ENCODE measurements at places on chromosomes 13 and 19.

DNA sequence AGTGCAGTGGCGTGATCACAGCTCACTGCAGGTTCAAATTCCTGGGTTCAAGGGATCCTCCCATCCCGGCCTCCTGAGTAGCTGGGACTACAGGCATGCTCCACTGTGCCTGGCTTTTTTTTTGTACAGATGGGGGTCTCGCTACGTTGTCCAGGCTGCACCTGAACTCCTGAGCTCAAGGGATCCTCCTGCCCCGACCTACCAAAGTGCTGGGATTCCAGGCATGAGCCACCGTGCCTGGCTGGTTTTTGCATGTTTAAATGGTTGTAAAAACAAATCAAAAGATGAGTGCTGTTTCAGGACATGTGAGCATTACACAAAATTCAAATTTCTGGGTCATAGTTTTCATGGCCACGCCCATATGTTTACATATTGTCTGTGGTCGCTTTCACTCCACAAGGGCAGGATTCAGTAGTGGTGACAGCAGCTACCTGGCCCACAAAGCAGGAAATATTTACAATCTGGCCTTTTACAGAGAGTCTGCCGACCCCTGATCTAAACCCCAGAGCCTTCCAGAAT is 5.3 kb downstream of the MATK start:
- no peak for DNase-seq

GRCh38 chr13:90315061-90315460 is 1032.4 kb upstream of the MIR17HG start:
- no peak for DNase-seq

- DNase-seq, result no peak
Observed at GRCh38 chr13:26966701-26967080, 204.9 kb downstream of the USP12 start.

GRCh38 chr13:81104035-81104715 is 763.2 kb upstream of the SPRY2 start:
- DNase-seq, result no peak

DNA sequence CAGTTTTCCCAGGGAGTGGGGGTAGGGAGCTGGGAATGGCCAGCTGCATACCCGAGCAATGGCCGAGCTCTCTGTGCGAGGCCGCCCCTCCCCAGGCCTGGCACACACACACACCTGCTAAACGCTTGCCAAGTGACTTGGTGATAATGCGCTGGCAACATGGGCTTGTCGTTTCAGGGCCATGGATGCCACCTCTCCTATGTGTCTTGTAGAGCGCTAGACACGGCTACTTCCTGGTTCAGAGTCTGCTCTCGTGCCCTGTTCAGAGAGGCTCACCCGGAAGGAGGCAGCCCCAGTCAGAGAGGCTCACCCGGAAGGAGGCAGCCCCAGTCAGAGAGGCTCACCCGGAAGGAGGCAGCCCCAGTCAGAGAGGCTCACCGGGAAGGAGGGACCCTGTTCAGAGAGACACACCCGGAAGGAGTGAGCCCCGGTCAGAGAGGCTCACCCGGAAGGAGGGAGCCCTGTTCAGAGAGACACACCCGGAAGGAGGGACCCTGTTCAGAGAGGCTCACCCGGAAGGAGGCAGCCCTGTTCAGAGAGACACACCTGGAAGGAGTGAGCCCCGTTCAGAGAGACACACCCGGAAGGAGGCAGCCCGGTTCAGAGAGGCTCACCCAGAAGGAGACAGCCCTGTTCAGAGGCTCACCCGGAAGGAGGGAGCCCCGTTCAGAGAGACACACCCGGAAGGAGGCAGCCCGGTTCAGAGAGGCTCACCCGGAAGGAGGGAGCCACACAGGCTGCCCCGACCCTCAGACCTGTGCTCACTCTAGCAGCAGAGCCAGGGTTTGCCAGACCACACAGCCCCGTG is 4.2 kb downstream of the ADPRHL1 start:
- DNase-seq, result peak; percentile 100

DNA sequence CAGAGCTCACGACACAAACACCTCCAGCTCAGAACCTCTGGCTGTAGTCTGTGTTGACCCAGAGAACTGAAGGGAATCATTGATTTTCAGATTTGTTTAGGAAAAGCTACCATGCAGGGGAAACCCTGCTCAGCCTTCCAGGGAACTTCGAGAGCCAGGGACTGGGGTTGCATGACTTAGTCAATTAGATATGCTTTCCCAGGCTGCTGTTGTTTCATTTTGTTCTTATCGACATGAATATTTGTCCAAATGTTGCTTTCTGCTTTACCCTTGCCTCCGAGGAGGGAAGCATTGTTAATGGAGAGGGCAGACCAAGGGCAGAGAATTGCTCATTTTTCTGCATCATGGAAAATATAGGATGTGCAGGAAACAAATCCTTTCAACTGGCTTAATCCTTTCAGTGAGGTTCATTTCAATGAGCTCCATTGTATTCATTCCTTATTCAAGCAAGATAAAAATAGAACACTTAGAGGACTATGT is 82.5 kb downstream of the KLF5 start:
- no peak for DNase-seq

GRCh38 chr13:110944121-110944967 is 29.5 kb upstream of the ANKRD10 start:
- peak; percentile 87 for DNase-seq

- no peak for DNase-seq
Observed at GRCh38 chr19:8573316-8573715, 3.9 kb downstream of the MYO1F start.

DNA sequence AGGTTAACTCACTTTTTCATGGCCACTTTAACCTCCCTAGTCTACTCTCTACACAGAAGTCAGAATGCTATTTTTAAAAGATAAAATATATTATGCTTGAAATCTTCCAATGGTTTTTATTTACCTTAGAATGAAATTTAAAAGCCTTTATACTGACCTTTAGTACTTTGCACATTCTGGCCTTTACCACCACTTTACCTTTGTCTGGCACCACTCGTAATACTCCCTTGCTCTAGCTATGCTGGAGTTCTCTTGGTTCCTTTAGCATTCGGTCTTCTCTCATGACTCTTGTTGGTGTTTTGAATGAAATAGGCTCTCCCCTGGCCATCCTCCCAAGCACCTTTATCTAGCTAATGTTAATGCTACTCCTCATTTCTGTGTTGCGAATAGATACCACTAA is 310.8 kb downstream of the GPC5 start:
- DNase-seq, result no peak

- no peak for DNase-seq
Observed at GRCh38 chr19:49859682-49860335, 7.6 kb downstream of the PNKP start.

- DNase-seq, result no peak
Observed at GRCh38 chr13:23985839-23986238, 88.5 kb upstream of the C1QTNF9B start.

DNA sequence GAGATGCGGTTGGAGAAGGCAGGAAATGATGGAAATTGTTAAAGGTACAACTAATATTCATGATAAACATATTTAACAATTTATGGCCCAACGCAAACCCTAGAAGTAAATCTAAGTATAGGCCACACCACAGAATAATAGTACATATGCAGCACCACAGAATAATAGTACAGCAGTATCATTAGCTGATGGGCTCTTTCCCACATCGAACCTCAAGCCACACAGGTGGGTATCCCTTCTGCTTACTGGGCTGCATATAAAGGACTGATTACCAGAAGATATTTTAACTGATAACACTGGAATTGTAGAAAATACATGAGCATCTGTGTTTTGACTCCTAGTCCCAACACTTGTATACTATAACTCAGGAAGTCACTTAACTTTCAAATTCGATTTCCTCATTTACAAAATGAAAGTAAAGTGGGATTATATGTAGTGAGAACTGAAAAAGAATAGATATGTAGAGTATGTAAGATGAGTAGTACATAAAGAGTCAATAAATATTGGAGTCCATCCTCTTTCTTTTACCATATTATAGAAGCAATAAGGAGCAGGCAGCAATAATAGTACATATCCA is 91.5 kb downstream of the TSC22D1 start:
- DNase-seq, result no peak

GRCh38 chr13:90899416-90899815 is 448.1 kb upstream of the MIR17HG start:
- DNase-seq, result no peak

DNA sequence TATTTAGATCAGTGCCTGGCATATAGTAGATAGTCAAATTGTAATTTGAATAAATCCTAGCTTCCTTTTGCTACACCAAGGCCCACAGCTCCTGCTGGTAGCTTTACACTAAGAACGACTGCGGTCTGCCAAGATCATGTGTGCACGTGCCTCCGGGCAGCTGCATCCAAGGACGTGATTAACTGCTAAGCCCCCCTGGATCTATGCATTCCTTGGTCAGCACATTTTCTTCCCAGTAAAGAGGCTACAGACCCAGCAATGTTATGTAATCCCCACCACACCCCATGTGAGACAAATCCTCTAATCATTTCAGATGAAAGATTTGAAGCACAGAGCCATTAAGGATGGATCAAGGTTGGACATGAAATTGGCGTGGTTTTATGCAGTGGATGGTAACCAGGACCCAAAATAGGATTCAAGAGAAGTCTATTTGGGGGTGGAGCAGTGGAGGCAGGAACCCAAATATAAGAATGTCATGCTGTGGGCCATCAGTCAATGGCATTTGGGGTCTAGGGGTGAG is 65.2 kb upstream of the PEG3 start:
- DNase-seq, result no peak

GRCh38 chr13:45928176-45928575 is 76.6 kb upstream of the SIAH3 start:
- no peak for DNase-seq

DNA sequence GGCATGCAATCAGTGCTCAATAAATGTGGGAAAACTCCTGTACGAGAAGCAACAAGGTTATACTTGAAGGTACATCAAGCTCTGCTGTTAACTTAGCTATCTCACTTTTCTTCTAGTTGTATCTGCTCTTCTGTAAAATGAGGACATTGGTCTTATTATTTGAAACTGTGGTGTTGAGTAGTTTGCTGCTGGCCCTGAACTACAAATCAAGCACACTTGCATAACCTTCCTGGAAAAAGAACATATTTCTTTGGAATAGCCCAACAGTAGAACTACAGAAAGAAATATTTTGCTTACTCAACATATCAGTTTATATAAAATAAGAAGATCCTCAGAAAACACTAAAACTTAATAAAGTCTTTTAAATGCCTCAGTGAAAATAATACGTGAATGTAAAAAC is 203.0 kb downstream of the KCTD12 start:
- DNase-seq, result no peak

- no peak for DNase-seq
Observed at GRCh38 chr19:38577826-38578225, 39.9 kb downstream of the MAP4K1 start.

GRCh38 chr19:34179066-34179465 is 6.8 kb downstream of the LSM14A start:
- DNase-seq, result no peak

DNA sequence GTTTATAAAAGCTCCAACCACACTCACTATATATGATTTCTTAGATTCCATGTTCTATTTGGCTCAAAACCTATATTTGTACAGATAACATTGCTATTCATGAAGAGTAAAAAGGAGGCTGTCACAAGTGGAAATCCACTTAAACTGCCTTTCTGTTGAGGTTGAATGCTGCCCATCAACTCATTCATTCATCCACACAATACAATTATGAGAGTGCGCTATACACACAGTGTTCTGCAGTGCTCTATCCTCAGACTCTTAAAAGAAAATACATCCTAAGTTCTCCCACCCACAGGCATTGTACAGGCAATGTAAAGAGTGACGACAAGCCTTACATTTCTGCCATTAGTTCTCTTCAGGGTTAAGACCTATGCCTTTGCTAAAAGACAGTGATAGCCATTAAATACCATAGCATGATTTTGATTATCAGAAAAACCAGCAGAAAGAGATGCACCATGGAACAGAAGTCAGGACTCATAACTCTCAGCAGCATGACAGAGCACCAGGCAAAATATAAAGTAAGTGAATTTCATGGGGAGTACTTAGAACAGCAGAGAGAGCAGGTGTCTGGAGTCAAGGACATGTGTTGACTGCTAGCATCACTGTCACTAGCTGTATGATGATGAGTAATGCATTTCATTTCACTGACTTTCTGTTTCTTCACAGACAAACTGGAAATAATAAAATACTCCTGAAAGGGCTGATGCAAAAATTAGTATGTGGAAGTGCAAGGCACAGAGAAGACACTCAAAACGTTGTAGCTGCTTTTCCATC is 218.0 kb downstream of the RBM26 start:
- no peak for DNase-seq

- DNase-seq, result no peak
Observed at GRCh38 chr13:26919311-26919710, 158.7 kb upstream of the GPR12 start.

- DNase-seq, result no peak
Observed at GRCh38 chr19:7947939-7948338, 4.5 kb upstream of the TIMM44 start.

GRCh38 chr13:51764184-51765141 is 39.5 kb downstream of the DHRS12 start:
- no peak for DNase-seq

All from NCI-H774 (cell line).